GM13976 (cell line): ENCODE measurements at places on chromosomes 5 and 9.
A peak's percentile ranks its signal among the peaks of the same experiment; 100 is the strongest.

GRCh38 chr5:55051357-55051756 is 27.3 kb downstream of the GZMK start:
- no peak for DNase-seq

DNA sequence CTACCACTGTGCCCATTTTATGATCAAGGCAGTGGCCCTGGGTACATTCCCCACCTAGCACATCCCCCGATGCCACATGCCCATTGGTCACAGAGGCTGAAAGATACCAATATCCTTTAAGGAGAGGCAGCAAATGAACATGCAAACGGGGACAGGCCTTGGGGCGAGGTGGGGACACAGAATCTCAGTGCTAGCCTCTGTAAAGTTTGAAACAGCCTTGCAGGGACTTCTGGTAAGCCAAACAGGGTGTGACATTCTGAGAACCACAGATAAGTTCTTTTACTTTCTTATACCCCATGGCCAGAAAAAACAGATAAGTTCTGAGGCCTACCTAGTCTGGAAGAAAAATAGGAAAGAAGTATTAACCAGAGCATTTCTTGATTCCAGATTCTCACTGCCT is 60.5 kb downstream of the ACER2 start:
- no peak for DNase-seq

- peak; percentile 84 for DNase-seq
Measured at GRCh38 chr9:35696520-35697215, 6.9 kb upstream of the TPM2 start.

GRCh38 chr9:134051319-134051718 is 16.5 kb downstream of the BRD3 start:
- no peak for DNase-seq

DNA sequence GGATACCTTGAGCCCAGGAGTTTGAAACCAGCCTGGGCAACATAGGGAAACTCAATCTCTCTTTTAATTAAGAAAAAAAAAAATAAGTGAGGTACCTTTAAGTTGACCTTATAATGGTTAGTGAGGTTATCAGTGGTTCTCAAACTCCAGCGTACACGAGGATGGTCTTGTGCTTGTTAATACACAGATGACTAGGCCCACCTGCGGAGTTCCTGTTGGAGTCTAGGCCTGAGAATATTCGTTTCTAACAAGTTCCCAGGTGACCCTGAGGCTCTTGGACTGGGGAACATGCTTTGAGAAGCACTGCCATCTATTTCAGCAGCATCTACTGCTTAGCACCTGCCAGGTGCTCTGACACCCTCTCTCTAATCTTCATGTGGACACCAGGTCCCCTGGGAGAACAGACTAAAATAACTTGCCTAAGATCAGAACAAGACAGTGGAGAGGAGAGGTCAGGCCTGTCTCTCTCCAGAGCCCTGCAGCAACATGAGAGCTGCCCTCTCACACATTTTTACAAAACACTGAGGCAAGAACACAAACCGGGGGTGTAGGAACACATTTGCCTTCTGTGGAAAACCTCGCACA is 24.6 kb downstream of the TLE1 start:
- no peak for DNase-seq

DNA sequence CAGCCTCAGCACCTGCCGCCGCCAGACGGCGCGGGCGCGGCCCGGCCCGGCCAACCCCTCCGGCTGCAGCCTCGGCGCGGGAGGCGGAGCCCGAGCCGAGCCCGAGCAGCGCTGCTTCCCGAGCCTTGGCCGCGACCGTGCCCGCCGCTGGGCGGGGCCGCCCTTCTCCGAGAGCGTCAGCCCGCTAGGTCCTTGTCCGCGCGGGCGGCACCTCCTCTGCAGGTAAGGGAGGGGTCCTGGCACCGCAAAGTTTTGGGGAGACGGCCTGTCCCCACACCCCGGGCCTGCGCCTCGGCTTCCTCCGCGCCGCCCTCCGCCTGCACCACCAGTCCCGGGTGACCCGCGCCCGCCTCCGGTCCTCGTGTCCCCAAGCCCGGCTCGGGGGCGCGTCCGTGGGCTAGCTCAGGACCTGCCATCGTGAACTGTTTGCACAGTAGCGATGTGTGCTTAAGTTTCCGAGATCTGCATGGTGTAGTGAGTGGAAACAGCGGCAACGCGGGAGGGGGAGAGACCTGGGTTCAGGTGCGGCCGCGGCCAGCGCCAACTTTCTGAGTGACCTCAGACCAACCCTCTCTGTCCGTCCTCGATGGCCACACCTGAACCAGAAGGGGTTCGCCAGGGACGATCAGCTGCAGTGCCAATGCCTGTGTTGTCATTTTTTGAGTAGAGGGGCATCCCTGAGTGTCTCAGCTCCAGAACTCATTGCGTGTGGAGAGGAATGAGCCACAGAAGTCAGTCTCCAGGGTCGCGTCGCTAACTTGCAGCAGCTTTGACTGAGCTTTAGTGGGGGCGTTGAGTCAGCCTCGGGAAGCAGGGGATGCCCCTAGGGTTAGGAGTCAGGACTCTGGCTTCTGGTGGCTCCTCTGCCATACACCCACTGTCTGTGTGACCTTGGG is at the start of gene FRMPD1:
FRMPD1 (plus strand) TSS at position 82 of the 896 bp plus-strand sequence. CDS start 41,688 bp downstream, outside the sequence.
- peak; percentile 83 for DNase-seq

GRCh38 chr9:582775-583174 is 258.7 kb upstream of the DMRT1 start:
- no peak for DNase-seq

DNA sequence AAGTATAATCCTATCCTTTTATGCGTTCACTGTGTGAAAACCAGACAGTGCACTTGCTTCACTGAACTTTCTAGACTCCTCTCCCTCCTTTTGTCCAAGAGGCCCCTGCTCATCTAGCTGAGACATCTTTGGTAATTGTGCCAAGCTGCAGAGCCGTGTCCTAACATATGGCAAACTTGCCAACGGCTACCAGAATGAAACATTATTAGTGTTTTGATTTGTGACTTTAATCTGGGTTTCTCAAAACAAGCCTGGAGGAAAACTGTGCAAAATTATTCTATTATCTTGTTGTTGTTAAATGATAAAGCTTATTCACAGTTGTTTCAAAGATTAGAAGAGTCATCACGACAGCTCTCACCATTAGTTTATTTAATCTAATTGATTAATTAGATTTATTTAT is 79.0 kb upstream of the RETREG1 start:
- DNase-seq: no peak

DNA sequence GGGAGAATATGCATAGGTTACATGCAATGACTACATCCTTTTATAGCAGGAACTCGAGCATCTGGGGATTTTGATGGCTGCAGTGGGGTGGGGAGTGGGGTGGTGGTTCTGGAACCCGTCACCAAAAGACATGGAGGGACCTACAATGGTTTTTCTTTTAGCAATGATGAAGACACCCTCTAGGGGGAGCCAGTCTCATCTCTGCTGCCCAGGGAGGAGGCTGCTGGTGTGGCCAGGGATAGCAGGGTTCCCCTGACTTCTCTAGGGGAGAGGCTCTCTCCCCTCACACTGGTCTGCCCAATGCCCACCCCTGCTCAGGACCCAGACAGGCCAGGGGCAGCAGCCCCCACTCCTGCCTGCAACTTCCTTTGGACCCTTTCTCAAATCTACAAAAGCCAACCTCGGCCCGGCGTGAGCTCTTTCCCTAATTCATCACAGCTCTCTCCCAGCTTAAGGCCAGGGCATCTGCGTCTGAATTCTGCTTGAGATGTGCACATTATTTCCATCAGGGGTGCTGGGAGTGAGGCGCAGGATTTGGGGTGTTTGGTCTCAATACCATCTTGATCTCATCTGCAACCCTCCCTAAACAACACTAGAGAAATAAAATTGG is 73.6 kb upstream of the RETREG1 start:
- DNase-seq: peak; percentile 53

GRCh38 chr9:89576404-89576839 is 28.4 kb upstream of the GADD45G start:
- no peak for DNase-seq

- peak; percentile 34 for DNase-seq
Measured at GRCh38 chr5:112417931-112418658, 982 bp downstream of the EPB41L4A start.

- no peak for DNase-seq
Measured at GRCh38 chr5:136726506-136726905, 361.2 kb upstream of the TRPC7 start.

- no peak for DNase-seq
Measured at GRCh38 chr9:73230251-73230650, 78.6 kb downstream of the ANXA1 start.

DNA sequence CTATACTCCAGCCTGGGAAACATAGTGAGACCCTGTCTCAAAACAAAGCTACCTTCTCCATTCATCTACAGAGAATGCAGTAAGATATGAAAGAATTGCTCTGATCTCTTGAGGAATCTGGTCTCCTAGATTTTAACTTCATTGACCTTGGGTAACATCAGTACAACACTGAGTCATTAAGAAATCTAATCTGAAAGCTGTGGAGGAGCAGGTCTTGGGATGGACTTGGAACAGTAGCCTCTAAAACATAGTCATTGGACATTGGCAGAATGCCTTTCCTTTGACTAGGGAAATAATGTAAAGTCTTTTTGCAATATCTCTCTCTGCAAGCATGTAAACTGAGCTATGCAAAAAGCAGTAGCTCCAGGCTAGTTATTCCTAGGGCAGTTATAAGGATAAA is 58.1 kb downstream of the KCNN2 start:
- no peak for DNase-seq

- no peak for DNase-seq
Measured at GRCh38 chr9:14769230-14769571, 46.7 kb upstream of the CER1 start.

DNA sequence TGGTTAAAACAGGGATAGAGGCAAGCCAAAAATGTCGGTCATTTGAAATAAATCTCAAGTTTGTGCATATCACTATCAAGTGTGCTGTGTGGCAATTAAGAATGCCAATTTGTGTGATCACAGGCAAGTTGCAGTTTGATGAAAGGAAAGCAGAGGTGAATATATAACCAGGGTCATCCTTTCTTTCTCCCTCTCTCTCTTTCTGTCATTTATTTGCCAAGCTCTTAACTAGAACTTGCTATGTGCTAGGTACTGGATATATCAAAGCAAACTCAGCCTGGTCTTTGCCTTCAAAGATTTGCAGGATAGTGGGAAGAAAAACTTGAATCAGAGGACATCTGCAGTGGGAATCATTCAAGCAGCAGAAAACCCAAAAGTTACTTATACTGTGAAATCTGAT is 22.0 kb downstream of the PDCD1LG2 start:
- DNase-seq: no peak

GRCh38 chr5:77560677-77561263 is 68.7 kb upstream of the WDR41 start:
- peak; percentile 11 for DNase-seq

- DNase-seq: no peak
Measured at GRCh38 chr5:90406466-90406865, 3.1 kb downstream of the CETN3 start.

- DNase-seq: no peak
Measured at GRCh38 chr5:22044229-22044628, 808.9 kb downstream of the CDH12 start.

DNA sequence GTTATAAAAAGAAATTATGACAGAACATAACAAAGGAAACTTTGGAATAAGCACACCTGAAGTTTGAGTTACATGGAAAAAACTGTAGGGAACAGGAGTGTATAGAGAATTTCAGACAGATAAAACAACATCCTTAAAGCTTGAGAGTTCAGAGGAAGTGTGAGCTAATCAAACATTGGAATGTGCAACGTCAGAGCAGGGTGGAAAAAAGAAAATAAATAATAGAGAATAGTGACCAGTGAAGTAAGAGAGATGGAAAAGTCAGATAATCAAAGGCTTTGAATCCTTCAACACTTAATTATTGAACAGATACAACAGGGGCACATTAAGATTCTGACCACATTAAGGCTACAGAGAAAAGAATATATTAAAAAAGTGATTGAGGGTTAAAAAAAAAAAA is 128.5 kb upstream of the CDH10 start:
- no peak for DNase-seq

- DNase-seq: no peak
Measured at GRCh38 chr5:149550268-149550583, 1.0 kb downstream of the CSNK1A1 start.

GRCh38 chr9:112174965-112175795 is at the start of gene SUSD1:
TSS of gene SUSD1 (minus strand) at chr9:112175297. CDS start at chr9:112175235, 62 bp downstream.
- DNase-seq: peak; percentile 75
